ENCODE measurements at places on chromosomes 3 and 15. TPM values are rescaled to one million over a fixed set of nuclear protein-coding genes. Genes with fewer than 3 reads are reported as not detected.

Gene CISH
- 29.6 TPM for total RNA-seq

Gene HHATL
- not detected for total RNA-seq

Gene TJP1
- 97.2 TPM for total RNA-seq

Gene CNTN4
- 16.7 TPM for total RNA-seq

Gene FSTL1
- total RNA-seq, result 1,263 TPM

Gene APOD
- total RNA-seq, result 2,224 TPM

Gene PROK2
- not detected for total RNA-seq

Gene FRMD4B
- 31.1 TPM for total RNA-seq

Gene SLC2A2
- not detected for total RNA-seq

Gene LNP1
- 2.7 TPM for total RNA-seq

Gene TRAT1
- 0.88 TPM for total RNA-seq

Gene C3orf49
- total RNA-seq, result not detected

Gene TTLL13
- total RNA-seq, result 0.15 TPM

Gene STRA6
- 0.98 TPM for total RNA-seq

Gene DUOXA2
- not detected for total RNA-seq

Gene FBXO40
- not detected for total RNA-seq

Gene RHCG
- 0.66 TPM for total RNA-seq

Gene ISLR
- total RNA-seq, result 71.8 TPM

Gene C3orf20
- 0.15 TPM for total RNA-seq

Gene CMC1
- 5.3 TPM for total RNA-seq

Gene CYP19A1
- total RNA-seq, result 6.9 TPM

Gene RTP3
- not detected for total RNA-seq

Gene RBPMS2
- total RNA-seq, result not detected

Gene APH1B
- 26.1 TPM for total RNA-seq

Gene U2SURP
- 122 TPM for total RNA-seq

Gene HHLA2
- total RNA-seq, result not detected

Gene SEMA5B
- total RNA-seq, result 0.33 TPM

Gene NEK10
- 0.96 TPM for total RNA-seq

Gene PLS1
- total RNA-seq, result 18.4 TPM

Gene FGF7
- 178 TPM for total RNA-seq

Gene FRMD5
- not detected for total RNA-seq

Gene SEMA7A
- 0.88 TPM for total RNA-seq

Gene ZFYVE19
- 44.6 TPM for total RNA-seq

Gene CTSH
- 272 TPM for total RNA-seq

Gene TLR9
- not detected for total RNA-seq

Gene NMNAT3
- total RNA-seq, result 6.6 TPM

Gene UBA7
- 50.5 TPM for total RNA-seq

Gene FETUB
- total RNA-seq, result not detected

Gene C15orf62
- 2.0 TPM for total RNA-seq

Gene RPUSD2
- 12.5 TPM for total RNA-seq

Gene PLA2G4E
- total RNA-seq, result not detected

Gene ATP13A4
- 0.64 TPM for total RNA-seq

Gene CAPN3
- 12.5 TPM for total RNA-seq

Gene FNDC3B
- 172 TPM for total RNA-seq

All from breast epithelium (tissue), 4 donors.